ENCODE measurements at places on chromosomes 3 and 15.

DNA sequence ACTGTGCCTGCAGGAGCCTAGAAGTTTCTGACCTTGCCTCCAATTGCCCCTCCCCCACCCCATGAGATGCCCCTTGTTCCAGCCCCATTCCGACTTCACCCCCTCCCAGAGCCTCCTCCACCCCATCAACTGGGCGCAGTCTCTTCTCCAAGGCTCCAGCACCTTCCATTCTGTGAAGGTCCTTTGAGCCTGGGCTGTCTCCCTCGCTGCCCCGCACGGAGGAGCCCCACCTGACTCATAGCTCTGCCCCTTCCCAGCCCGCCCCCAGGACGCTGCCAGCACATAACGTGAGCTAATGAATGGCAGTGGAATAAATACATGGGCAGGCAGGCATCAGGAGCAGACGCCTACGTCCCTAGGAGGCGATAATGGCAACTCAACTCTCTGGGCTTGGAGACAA is 113.1 kb downstream of the NUP210 start:
- DNase-seq = no peak

GRCh38 chr3:12154151-12154550 is 4.6 kb downstream of the TIMP4 start:
- no peak for DNase-seq

DNA sequence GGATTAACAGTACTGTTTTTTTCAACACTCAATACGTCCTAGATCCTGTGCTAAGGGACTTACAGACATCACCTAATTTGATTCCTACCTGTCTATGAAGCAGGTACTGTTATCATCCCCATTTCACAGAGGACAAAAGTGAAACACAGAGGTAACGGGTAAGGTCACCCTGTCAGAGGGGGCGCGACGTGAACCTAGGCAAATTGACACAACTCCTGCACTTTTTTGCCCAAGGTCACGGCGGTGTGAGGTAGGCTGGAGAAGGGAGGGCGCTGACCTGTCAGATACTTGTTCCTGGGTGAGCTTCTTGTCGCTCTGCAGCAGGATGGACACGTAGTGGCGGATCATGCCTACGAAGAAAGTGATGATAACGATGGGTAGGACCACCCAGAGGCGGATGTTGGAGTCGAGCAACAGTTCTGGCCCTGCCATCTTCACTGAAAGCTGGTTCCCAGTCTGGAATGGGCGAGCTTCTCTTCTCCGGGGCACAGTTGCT is 363 bp downstream of the EMC3 start:
- DNase-seq = no peak

- DNase-seq = no peak
Measured at GRCh38 chr3:105829871-105830622, 38.8 kb downstream of the CBLB start.

GRCh38 chr15:89462198-89462912 is 34.0 kb downstream of the RHCG start:
- DNase-seq = no peak

GRCh38 chr3:57939775-57940174 is 68.4 kb upstream of the FLNB start:
- DNase-seq = no peak

GRCh38 chr3:66489581-66489980 is 11.2 kb downstream of the LRIG1 start:
- DNase-seq = no peak

- DNase-seq = no peak
Measured at GRCh38 chr3:190382082-190382481, 5.9 kb upstream of the CLDN16 start.

GRCh38 chr3:86519819-86520218 is 471.1 kb downstream of the VGLL3 start:
- no peak for DNase-seq

- no peak for DNase-seq
Measured at GRCh38 chr3:192068464-192069254, 607.7 kb downstream of the PYDC2 start.

DNA sequence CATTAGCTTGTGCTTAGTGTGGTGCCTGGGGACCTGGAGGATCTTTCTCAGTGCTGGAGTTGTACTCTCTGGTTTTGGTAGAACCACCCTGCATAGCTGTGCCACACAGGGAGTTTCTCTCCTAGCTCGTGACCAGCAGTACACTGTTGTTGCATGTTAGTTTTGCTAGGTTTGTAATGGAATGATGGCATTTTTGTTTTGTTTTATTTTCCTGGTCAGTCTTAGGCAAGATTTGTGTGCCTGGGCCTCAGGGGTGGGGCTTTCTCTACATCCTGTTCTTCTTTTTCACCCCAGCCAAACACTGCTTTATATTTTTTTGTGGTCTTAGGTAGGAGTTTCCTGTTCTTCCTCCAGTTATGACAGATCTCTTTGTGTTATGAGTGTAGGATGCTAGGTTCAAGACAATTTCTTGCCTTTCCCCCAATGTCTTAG is 534.5 kb upstream of the KCNMB2 start:
- no peak for DNase-seq

- DNase-seq = no peak
Measured at GRCh38 chr3:196117809-196118208, 35.9 kb upstream of the TFRC start.

- DNase-seq = peak; percentile 15
Measured at GRCh38 chr15:85044251-85044853, 62.7 kb downstream of the PDE8A start.

DNA sequence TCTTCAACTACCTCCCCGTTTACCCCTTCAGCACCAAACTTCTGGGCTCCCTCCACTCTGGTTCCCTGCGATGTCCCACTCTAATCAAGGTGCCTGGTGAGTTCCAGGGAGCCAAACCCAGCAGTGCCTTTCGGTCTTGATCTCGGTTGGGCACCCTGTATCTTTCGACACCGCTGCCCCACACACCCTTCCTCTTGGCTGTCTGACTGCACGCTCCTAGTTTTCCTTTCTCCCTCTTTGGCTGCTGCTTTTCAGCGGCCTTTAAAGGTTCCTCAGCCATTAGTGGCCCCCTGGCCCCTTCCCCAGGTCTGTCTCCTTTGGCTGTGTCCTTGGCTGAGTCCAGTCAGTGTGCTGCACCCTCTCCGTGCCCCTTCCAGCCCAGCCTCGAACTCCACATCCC is 784 bp downstream of the TTLL3 start:
- DNase-seq = no peak

DNA sequence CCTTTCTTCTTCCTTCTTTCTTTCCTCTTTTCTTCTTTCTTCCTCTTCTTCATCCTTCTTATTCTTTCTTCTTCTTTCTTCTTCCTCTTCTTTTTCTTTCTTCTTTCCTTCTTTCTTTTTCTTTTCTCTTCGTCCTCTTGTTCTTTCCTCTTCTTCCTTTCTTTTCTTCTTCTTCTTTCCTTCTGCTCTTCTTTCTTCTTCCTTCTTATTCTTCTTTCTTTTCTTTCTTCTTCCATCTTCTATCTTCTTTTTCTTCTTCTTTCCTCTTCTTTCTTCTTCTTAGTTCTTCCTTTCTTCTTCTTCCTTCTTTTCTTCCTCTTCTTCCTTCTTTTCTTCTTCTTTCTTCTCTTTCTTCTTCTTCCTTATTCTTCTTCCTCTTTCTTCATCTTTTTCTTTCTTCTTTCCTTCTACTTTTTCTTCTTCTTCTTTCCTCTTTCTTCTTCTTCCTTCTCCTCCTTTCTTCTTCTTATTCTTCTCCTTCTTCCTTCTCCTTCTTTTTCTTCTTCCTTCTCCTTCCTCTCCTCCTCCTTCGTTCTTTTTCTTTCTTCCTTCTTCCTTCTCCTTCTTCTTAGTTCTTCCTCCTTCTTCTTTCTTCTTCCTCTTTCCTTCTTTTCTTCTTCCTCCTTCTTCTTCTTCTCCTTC is 37.8 kb downstream of the SPG21 start:
- DNase-seq = no peak

GRCh38 chr3:17307482-17307881 is 422.7 kb downstream of the PLCL2 start:
- DNase-seq = no peak

DNA sequence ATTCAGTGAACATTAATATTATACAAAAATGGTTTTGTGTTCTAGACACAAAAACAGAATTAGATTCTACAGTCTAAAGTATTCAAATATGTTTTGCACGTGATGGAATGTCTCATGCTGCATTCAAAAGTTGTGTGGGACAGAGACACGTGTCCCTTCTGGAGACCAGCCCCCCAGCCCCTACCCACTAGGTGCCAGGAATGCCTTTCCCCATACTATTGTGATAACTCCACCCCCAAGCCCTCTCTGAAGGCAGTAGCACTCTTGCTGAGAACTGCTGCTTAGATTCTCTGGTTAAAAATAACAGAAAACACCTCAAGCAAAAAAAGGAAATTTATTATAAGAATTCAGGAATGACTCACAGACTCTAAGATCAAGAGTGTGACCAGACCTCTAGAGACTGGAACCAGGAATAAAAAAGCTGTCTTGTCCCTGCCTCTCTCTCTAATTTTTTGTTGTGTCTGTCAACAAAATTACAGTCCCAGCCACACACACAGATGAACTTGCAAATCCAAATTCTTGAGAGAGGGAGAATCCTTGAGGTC is 57.7 kb downstream of the PXYLP1 start:
- DNase-seq = no peak

GRCh38 chr15:98442901-98443300 is 205.4 kb upstream of the IGF1R start:
- no peak for DNase-seq

- no peak for DNase-seq
Measured at GRCh38 chr15:69793431-69793780, 304.3 kb downstream of the TLE3 start.

DNA sequence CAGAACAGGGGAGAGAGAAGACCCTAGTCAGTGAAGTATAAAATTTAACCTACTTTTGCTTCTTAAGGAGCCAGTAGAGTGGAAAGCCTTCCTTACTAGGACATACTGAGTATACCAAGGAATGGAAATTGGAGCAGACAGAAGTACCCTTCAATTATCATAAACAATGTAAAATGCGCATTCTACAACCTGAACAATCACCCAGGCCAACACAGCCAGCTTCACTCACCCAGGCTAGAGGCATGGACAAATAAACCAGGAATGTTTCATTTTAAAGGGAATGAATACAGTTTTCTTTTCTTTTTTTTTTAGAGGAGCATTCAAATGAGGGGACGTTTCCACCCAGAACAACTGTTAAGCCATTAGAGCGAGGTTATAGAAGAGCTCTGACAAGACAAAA is 41.9 kb upstream of the PLXND1 start:
- no peak for DNase-seq

DNA sequence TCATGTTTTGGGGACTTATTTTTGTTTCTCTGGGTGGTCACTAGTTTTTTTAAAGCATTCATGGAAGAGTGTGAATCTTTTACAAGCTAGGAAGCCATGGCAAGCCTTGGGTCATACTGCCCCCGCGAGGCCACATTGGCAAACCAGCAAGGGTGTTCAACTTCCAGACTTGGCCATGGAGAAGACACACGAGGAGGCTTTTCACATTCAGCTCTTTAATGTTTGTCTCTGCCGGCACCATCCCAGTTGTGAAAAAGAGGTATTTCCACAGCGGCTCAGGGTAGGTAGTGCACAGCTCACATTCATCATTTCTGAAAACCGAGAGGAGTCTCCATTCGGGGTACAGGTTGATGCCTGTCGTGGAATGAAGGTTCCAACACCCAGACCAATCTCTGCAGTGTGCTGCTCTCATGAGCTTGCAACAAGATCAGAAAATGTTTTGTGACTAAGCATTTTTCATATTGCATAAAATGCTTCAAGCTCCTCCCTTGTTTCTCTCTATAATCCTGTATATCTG is 7.7 kb downstream of the CCR5 start:
- peak; percentile 44 for DNase-seq

- no peak for DNase-seq
Measured at GRCh38 chr3:61824553-61825135, 263.3 kb downstream of the PTPRG start.

DNA sequence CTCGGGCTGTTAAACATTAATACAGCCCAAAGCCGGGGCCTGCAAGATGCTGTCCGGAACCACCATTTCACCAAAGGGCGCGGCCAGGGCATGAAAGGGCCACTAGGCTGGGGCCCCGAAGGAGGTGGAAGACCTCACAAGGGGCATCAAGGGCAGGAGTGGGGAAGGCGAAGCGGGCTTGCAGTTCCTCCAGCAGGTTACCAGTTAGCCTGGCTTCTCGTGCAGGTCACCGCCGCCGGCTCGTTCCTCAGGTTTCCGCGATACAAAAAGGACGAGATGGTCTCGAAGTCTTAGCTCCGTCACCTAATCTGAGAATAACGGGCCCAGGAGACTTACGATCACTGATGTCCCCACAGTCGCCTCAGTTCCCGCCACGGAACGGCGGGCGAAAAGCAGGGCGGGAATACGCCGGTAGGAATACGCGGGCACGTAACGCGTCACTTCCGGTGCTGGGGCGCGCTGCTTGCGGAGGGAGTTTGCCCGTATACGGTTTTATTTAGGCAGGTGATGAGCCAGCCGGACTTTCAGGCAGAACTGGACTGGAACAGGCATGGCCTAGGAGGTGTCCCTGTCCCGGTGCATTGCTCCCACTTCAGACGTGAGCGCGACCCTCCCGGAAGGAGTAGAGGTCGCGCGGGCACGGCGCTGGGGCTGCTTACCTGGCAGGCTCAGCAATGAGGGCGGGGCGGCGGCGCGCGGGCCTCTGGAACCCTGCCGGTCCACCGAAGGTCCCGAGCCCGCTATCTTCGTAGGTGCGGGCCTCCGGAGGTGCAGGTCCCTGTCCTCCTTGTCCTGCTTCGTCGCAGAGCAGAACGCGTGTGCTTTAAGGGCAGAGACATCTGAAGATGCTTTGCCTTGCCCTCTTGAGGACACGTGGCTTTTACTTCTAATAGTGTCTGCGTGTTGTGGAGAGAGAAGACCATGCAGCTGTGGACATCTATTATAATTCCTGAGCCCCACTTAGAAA is at the start of gene RFC4:
RFC4 (minus strand) TSS at position 394 of the 967 bp plus-strand sequence. CDS start 1,769 bp downstream, outside the sequence.
- peak; percentile 76 for DNase-seq

DNA sequence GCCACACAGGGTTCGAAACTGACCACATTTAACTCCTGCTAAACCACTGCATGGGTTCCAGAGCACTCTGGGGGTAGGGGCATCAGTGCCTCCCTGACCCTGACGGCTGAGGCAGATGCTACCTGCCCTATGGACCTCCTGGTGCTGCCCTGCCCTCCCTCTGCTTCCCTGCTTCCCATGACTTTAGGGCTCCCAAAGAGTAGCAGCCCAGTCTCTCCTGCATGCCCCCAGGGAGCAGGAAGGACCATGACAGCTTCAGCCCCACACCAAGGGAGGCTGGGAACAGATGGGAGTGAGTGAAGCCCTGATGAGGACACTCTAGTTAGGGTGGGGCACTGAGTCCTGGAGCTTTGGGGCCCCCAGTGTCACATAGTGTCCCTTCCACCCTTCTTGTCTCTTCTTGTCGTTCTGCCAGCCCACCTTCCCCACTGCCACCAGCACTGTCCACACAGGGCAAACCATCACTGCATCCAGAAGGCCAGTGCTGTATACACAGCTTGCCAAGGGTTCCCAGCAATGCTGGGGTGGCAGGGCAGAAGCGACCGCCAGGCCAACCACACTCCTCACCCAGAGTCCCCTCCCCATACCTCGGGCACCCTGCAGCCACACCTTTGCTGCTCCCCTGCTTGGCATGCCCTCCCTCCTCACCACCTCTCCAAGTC is 31.0 kb downstream of the SRPRB start:
- DNase-seq = no peak

- no peak for DNase-seq
Measured at GRCh38 chr3:135240426-135240825, 445.4 kb downstream of the EPHB1 start.

- no peak for DNase-seq
Measured at GRCh38 chr3:141083226-141083625, 32.1 kb downstream of the SPSB4 start.

GRCh38 chr3:41159588-41160189 is 39.6 kb upstream of the CTNNB1 start:
- DNase-seq = no peak

All from activated CD4-positive, alpha-beta T cell treated with anti-CD3 and anti-CD28 coated beads for 1 hour (primary cell).